Osteoblast (primary cell): ENCODE measurements at places on chromosomes 16 and 17. TPM values are rescaled to one million over a fixed set of nuclear protein-coding genes. Genes with fewer than 3 reads are reported as not detected.

GRCh38 chr16:24440306-24440705 lies 99.1 kb upstream of the RBBP6 start:
- no peak for DNase-seq
- no peak overlapping the region for H3K4me3 ChIP-seq
- H3K27me3 ChIP-seq: no peaks in the 10 kb centered on the region

DNA sequence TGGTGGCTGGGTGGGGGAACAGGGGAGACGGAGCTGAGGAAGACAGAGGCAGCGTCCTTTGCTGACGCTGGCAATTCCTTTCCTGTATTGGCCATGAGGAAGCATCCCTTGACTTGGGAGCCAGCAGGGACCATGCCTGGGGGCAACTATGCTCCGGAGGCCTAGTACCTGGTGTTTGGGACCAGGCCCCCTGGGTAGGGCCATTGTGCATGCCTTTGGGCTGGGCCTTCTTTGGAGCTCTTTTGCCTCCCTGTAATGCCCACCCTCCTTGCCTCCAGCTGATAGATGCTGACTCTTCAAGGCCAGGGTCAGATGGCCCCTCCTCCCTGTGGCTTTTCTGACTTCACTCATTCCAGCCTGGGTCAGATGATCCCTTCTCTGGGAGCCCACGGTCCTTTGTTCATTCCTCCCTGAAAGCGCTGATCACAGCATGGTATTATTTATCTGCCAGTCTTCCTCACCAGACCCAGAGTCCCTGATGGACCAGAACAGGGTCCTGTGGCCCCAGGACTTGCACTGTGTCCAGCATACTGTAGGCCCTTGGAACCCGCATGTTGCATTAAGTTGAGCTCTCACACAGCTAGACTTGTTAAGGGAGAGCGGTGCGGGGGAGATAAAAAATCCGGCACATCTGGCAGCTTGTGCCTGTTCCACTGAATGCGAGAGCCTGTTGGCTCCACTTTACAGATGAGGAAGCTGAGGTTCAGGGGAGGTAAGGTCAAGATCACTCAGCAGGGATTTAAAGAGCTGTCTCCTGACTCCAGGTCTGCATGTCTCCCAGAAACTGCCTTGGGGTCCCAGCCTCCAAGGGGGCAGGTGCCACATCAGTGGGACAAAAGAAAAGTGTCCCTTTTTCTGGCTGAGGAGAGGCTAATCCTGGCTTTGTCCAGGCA lies 2.9 kb downstream of the STARD3 start:
- H3K27me3 ChIP-seq: no peaks in the 10 kb centered on the region
- peaks cover 24% of the 10 kb centered on the region for H3K4me1 ChIP-seq
- no peaks in the 10 kb centered on the region for H3K36me3 ChIP-seq
- no peak overlapping the region for H3K4me3 ChIP-seq

Gene KRT24
- total RNA-seq: not detected in 2 replicates

Gene NPIPA5
- total RNA-seq: 3.2 and 5.4 TPM in 2 replicates

GRCh38 chr16:76784530-76784929 lies 406.5 kb upstream of the MON1B start:
- no peaks in the 10 kb centered on the region for H3K4me1 ChIP-seq
- H3K27ac ChIP-seq: no peak overlapping the region
- no peaks in the 10 kb centered on the region for H3K36me3 ChIP-seq
- no peak for DNase-seq
- no peak overlapping the region for H3K4me3 ChIP-seq

GRCh38 chr17:57648720-57649119 lies 96.4 kb downstream of the CCDC182 start:
- no peaks in the 10 kb centered on the region for H3K4me1 ChIP-seq
- H3K4me3 ChIP-seq: no peak overlapping the region
- H3K27me3 ChIP-seq: no peaks in the 10 kb centered on the region
- peak; percentile 17 for DNase-seq
- H3K27ac ChIP-seq: no peak overlapping the region

Gene C1QBP
- 124 and 137 TPM in 2 replicates for total RNA-seq

GRCh38 chr17:28948873-28949184 lies 2.5 kb downstream of the PHF12 start:
- peaks cover 45% of the 10 kb centered on the region for H3K4me1 ChIP-seq
- peak overlapping the region; percentile 85 for H3K4me3 ChIP-seq
- no peaks in the 10 kb centered on the region for H3K36me3 ChIP-seq
- H3K27me3 ChIP-seq: no peaks in the 10 kb centered on the region
- DNase-seq: no peak
- H3K27ac ChIP-seq: peak overlapping the region; percentile 88

DNA sequence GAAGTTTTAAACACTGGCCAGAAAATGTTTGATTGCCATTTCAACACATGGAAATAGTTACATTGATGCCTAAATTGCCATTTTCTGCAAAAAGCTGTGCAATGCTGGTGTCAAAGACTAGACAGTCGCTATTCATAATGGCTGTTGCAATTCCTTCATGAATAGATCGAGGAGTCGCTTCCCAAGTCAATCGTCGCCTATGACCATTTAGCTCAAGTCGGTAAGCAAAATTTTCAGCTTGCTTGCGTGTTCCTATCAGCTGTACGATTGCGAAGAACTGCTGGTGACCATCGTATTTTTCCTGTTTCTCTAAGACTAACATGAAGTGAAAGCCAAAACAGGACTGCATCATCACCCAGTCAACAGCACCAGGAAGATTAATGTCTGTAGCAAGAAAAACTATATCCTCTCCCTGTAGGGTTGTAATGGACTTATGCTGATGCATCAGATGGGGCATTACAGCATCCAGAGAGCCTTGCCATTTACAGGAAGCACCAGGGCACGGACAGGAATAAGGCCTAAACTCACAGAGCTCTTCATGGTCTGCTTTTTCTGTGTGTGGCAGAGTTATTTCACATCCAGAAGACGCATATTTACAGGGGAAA lies 23.6 kb downstream of the SIAH1 start:
- no peaks in the 10 kb centered on the region for H3K27me3 ChIP-seq
- DNase-seq: no peak
- peaks cover 12% of the 10 kb centered on the region for H3K36me3 ChIP-seq

DNA sequence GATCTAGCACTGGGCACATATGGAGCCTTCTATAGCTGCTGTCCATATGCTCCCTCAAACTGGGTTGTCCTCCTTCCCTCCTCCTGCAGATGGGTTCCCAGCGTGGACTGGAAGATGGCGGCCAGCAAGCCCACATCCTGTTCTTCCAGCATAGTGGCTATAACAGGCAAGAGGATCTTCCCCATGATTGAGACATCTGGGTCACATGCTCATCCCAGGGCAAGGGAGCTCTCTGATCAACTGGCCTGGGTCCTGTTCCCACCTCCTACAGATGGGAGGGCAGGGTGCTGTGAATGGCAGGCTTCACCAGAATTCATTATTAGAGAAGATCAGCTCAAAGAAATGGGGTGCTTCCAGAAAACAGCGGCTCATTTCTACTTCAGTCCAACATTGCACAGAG lies 210.2 kb downstream of the PARN start:
- no peak overlapping the region for H3K27ac ChIP-seq
- DNase-seq: no peak
- H3K4me3 ChIP-seq: no peak overlapping the region
- no peaks in the 10 kb centered on the region for H3K27me3 ChIP-seq
- H3K36me3 ChIP-seq: no peaks in the 10 kb centered on the region
- H3K4me1 ChIP-seq: no peaks in the 10 kb centered on the region

DNA sequence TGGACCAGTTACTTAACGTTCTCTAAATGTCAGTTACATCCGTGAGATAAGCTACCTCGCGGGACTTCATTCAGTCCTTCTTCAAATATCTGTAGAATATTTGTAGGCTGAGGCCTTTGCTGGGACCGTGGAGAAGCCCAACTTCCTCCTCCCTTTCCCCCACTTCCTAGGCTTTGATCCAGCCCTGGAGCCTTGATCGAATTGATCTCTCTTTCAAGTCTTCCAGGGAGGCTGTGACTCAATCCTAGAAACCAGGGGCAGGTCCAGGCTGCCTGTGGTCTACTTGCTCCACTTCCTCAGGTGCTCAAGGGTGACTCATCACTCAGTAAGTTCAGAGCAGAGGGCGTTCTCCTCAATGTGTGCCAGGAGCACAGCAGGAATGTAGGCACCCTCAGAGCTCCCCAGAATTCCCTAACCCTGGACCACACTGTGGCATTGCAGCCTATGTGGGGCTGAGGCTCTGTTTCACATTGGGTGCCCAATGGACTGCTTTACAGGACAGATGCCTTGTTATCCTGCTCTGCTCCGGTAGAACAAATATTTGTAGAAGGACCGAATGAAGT lies 11.2 kb upstream of the CEP20 start:
- peak; percentile 49 for DNase-seq
- H3K36me3 ChIP-seq: no peaks in the 10 kb centered on the region
- peaks cover 16% of the 10 kb centered on the region for H3K4me1 ChIP-seq

DNA sequence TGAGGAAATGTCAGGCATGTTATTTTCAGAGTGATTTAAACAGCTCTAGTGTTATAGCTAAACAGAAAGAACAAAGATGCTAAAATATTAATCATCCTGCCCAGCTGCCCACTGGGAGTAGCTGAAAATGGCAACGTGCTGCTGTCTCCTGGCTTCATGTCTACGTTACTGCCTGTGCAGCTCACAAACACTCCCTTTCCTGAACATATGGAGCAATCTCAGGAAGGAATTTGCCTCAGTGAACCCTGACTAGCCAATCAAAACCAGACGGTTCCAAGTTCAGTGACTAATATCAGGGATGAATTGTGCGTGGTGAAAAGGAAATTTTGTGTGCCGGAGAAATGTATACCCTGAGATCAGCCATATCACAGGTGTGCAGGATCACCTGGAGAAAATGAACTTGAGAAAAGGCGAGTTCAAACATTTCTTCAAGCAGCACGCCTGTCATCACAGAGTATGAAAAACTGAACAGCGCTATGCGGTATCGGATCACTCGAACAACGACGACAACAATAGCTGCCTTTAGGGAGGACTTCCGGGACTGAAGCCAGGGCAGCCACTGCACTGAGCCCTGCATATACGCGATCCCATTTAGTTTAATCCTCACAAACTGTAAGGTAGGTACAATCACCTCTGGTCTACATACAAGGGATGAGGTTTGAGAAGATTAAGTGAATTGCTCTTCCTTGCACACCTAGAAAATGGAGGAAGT lies 110.3 kb downstream of the STX8 start:
- peaks cover 4% of the 10 kb centered on the region for H3K4me1 ChIP-seq
- H3K27ac ChIP-seq: no peak overlapping the region
- peak; percentile 70 for DNase-seq
- no peaks in the 10 kb centered on the region for H3K27me3 ChIP-seq
- H3K4me3 ChIP-seq: no peak overlapping the region

DNA sequence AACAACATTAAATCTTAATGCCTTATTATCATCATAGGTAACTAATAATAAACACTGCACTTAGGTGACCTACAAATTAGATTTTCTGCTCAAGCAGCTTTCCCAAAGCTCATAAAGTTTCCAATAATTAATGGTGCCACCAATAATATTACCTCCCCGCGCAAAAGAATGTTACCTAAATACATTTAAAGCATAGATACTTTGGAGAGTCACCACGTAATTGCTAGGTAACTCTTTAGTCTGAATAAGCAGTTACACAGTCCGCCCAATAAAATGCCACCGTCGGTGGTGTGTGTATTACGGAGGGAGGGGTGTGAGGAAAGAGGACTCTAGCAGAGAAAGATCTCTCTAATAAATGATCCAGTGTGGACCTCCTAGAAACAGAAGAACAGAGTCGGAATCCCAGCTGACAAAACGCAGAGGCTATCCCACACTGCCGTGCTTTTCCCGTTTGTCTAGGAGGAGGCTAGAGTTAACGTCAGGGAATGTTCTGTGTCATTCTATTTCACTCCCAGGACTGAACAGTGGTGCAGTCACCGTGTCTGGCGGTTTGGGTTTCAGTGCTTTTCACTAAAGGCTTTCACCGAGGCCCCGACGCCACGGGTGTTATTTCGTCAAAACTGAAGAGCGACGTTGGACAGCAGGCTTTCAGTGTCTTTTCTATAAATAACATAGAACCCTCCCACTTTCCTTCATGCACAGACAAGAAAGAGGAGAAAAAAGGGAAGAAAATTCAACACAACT lies 630 bp downstream of the RNFT1 start:
- peak; percentile 86 for DNase-seq
- H3K27me3 ChIP-seq: no peaks in the 10 kb centered on the region
- H3K4me3 ChIP-seq: peak overlapping the region; percentile 91
- peak overlapping the region; percentile 92 for H3K27ac ChIP-seq
- H3K4me1 ChIP-seq: peaks cover 16% of the 10 kb centered on the region

DNA sequence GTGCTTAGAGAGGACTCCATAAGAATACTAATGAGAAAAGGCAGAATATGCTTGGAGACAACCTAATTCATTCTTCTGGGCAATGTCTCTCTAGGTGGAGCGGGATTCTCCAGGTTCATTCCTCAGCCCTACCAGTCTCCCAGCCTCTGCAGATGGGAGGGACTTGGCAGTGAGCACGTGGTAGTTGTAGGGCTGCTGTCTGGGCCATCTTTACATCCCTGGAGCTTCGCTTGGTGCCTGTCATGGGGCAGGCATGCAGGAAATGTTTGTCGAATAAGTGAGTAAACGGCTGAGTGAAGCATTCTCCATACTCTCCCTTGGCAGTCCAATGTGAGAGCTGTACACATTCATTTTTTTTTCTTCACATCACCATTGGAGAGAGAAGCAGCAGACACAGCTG lies 387.5 kb downstream of the UTP18 start:
- H3K4me3 ChIP-seq: no peak overlapping the region
- DNase-seq: no peak
- no peaks in the 10 kb centered on the region for H3K27me3 ChIP-seq
- H3K4me1 ChIP-seq: no peaks in the 10 kb centered on the region
- H3K27ac ChIP-seq: no peak overlapping the region

DNA sequence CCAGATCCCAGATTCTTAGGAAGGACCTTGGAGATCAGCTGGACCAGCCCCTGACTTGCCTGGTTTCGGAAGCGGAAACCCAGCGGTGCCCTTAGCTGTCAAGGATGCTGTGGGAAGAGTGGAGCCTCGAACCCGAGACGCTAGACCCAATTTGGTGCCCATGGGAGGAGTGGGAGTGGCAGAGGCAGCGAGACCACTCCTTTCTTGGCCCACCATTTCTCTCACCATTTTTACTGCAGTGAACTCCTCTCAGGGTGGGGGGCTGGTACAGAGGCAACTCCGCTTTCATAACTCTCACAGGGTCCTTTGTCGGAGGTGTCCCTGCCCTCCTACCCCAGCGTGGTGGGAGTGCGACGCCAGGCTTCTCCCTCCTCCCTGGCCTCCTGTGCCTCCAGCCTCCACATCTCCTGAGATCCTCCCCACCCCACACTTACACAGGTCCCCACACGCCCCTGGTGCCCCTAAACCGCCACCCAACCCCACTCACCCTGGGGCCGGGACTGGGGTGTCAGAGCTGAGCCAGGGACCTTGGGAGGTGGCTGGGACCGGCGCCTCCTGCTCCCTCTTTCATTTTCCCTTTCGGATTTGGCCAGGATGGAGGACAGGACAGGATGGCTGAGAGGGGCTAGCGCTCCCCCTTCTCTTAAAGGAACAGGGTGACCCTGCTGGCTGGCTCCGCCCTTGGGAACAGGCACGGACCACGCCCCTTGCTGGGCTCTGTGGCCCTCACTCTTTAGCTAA lies at the start of gene GJD3:
GJD3 (minus strand) TSS at position 617 of the 741 bp plus-strand sequence. CDS start 922 bp downstream, outside the sequence.
- DNase-seq: peak; percentile 92
- peak within 1 kb of the TSS; percentile 77 for H3K4me3 ChIP-seq
- H3K4me1 ChIP-seq: peaks cover 11% of the 10 kb centered on the region
- no peaks in the 10 kb centered on the region for H3K36me3 ChIP-seq

- H3K27ac ChIP-seq: no peak overlapping the region
- H3K27me3 ChIP-seq: no peaks in the 10 kb centered on the region
- DNase-seq: peak; percentile 94
- no peak overlapping the region for H3K4me3 ChIP-seq
Observed at GRCh38 chr17:7897773-7898172, 9.2 kb downstream of the CHD3 start.

Gene CHST5
- total RNA-seq: under 0.01 TPM in 1 of 2 replicates, not detected in the other
